ENCODE measurements at places on chromosomes 2 and 18. TPM values are rescaled to one million over a fixed set of nuclear protein-coding genes. Genes with fewer than 3 reads are reported as not detected.

RIF1 gene
- total RNA-seq = 115 TPM

CYP26B1 gene
- total RNA-seq = 3.1 TPM

CAPN14 gene
- 1.4 TPM for total RNA-seq

TFPI gene
- 35.2 TPM for total RNA-seq

POMC gene
- 0.78 TPM for total RNA-seq

ANKRD30B gene
- 0.16 TPM for total RNA-seq

LAMA3 gene
- 1.4 TPM for total RNA-seq

TSPYL6 gene
- 0.31 TPM for total RNA-seq

DNAH7 gene
- total RNA-seq = 16.5 TPM

BCL2 gene
- 30.6 TPM for total RNA-seq

ZNF514 gene
- total RNA-seq = 35.9 TPM

DNA sequence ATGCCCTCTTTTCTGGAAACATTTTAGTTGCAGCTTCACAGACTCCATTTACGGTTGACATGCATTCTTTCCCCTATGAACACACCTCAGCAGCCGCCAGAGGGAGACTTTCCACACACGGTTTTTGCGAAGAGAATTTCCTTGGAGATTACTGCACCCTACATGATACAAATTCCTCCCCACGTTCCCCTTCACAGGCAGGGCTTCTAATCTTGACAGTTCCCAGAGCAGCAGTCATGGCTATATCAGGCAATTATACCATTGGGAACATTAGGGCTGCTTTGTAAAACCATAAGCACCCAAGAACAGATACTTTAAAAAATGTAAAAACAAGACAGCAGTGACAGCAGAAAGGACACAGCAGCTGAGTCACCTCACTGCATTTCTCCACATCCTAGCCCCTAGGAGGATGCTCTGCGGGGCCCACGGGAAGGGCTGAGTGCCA lies 253.8 kb downstream of the TGIF1 start:
- peak; percentile 67 for DNase-seq

DNA sequence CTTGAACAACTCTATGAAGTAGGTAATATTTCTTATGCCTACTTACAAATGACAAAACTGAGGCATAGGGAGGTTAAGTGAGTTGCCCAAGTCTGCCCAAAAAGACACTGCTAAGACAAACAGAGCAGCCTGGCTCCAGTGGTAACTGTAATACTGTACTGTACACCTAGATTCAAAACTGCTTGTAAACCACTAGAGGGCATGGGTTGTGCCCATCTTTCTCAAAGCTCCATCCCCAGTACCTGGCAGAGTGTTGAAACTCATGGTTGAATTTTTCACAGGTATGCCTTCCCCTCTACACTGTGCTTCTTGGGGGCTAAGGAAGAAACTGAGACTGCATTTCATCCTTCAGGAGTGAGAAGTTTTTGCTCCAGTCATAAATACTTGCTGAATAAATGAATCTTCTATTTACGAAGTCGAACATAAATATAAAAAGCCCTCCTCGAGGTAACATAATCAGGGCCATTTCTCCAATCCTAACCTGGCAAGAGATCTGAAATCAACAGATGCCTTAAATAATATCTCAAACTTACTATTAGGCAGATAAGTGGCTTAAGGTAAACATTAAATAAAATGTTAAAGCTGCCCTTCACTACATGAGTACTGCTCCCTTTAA lies 2.0 kb downstream of the PPP4R1 start:
- DNase-seq = peak; percentile 3

- no peak for DNase-seq
Measured at GRCh38 chr2:29334706-29335105, 219.5 kb downstream of the CLIP4 start.

GRCh38 chr18:80252136-80252535 lies 4.8 kb upstream of the PARD6G start:
- no peak for DNase-seq

- DNase-seq = no peak
Measured at GRCh38 chr18:46411867-46412690, 244.9 kb downstream of the LOXHD1 start.

GRCh38 chr2:201600906-201601305 lies 42.4 kb downstream of the TMEM237 start:
- no peak for DNase-seq

DNA sequence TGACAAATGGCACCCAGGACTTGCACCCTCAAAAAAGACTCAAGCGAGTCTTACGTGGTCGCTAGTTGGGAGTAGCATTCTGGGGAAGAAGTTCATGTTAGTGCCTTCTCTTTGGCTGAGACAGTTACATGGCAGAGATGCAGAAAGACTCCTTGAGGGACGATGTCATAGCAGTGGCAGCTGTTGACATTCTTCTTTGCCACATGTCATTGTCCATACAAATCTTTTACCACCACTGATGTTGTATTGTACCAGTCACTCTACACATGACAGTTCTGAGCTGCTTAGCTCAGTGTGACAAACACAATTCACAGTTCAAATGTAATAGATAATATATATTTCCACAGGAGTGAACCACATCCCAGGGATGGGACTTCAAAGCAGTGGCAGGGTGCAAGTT lies 197.1 kb downstream of the TCF4 start:
- DNase-seq = no peak

DNA sequence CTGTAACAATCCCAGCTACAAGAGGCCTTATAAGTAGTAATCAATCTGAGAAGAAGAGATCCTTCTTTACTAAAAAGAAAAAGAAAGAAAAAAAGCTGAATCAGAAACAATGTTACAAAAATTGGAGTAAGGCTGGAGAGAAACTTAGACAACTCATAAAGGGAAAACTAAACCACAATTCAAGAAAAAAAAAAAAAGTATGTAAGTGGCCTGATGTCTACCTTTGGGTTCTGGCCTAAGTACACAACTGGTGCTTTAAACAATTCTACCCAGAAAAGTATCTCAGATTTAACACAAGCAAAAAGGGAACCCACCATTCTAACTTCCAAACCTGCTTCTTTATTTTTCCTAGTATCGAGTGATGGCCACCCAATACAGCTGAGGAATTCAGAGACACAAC lies 45.3 kb downstream of the ZNF521 start:
- DNase-seq = no peak

- peak; percentile 18 for DNase-seq
Measured at GRCh38 chr2:135875491-135876065, 665 bp downstream of the MCM6 start.

- DNase-seq = no peak
Measured at GRCh38 chr2:48175254-48175653, 269.0 kb upstream of the FBXO11 start.

GRCh38 chr2:215366440-215367032 lies 54.7 kb downstream of the ATIC start:
- no peak for DNase-seq

- DNase-seq = no peak
Measured at GRCh38 chr2:11466307-11467128, 557 bp upstream of the E2F6 start.

- no peak for DNase-seq
Measured at GRCh38 chr2:187297801-187298200, 150.3 kb downstream of the CALCRL start.

- DNase-seq = no peak
Measured at GRCh38 chr2:20398956-20399567, 47.8 kb upstream of the RHOB start.

GRCh38 chr18:11149441-11150270 lies at the start of gene PIEZO2:
TSS of gene PIEZO2 (minus strand) at chr18:11149569. CDS start at chr18:11148588, 981 bp downstream.
- peak; percentile 46 for DNase-seq

DNA sequence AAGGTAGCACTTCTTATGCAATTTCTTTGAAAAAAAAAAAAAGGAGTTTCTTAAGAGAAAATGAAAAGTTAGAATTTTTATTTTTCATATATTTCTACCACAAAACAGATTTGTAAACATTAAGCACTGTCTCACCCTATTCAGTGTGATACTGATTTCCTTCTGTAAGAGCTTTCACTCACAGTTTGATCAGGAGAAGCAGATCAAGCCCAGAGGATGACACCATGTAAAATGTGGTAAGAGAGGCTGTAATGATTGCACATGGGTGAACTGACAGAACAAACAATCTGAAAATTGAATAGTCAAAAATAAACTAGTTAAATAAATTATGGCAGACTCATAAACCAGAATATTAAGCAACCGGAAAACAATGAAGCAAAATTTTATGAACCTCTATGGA lies 54.5 kb downstream of the MEMO1 start:
- no peak for DNase-seq

GRCh38 chr2:219461047-219461514 lies 26.4 kb downstream of the SPEG start:
- DNase-seq = no peak

DNA sequence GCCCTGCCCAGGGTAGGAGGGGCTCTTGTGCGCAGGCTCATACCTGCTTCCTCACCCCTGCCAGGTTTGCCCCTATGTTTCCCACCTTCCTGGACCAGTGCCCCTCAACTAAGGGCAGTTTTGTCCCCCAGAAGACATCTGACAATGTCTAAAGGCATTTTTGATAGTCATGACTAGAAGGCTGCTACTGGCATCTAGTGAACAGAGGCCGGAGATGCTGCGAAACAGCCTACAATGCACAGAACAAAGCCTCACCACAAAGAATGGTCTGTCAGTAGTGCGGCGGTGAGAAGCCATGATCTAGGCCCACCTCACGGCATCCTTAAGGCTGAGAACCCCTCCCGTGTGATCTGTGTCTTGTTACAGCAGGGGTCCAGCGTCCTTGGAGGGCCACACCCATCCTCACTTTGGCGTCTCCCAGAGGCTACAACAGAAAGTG lies 96.0 kb downstream of the TMEM17 start:
- no peak for DNase-seq

- no peak for DNase-seq
Measured at GRCh38 chr2:214560176-214560575, 149.3 kb downstream of the VWC2L start.

- DNase-seq = no peak
Measured at GRCh38 chr18:47985866-47986265, 55.4 kb upstream of the SMAD2 start.

All from occipital lobe (tissue), 3 donors.